ENCODE measurements at places on chromosomes 4 and X.
A peak's percentile ranks its signal among the peaks of the same experiment; 100 is the strongest.

GRCh38 chrX:30275498-30275897 lies 28.6 kb downstream of the MAGEB1 start:
- DNase-seq = no peak

DNA sequence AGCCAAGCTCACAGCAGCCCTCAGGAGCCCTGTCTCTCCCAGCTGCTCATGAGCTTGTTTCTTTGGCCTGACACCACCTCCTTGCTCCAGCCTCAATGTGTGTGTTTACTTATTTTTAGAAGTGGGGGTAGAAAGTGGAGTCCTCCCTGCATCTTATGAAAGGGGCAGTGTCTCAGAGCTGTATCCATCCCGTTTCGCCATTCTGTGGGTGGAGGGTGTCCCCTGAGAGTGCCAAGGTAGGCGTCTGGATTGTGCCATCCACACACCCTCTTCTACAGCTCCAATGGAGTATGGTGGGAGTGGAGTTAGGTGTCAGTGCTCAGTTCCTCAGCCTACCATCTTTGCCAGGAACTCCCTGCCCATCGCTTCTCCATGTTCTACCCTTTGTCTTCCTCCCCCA lies 8.3 kb downstream of the SPON2 start:
- DNase-seq = no peak

- no peak for DNase-seq
Measured at GRCh38 chr4:102533904-102534303, 32.7 kb downstream of the NFKB1 start.

GRCh38 chrX:10902001-10902400 lies 209.1 kb upstream of the HCCS start:
- no peak for DNase-seq

- no peak for DNase-seq
Measured at GRCh38 chrX:276581-277201, 4.5 kb upstream of the PLCXD1 start.

DNA sequence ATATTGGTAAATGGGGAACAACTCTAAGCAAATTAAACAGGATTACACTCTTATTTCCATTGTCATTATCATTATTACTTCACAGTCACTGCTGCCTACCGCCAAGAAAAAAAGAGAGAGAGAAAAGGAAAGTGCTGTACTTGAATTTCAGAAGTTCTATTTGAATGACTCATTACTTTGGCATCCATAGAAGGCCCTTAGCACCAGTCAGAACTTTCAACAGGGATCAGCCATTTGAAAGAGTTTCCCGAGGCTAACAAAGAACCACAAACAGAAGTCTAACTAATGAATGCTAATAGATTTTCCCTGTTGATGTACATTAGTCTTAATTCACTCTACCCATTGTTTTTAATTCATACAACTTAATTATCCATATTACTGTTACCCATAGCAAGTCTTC lies 116.3 kb downstream of the SHROOM4 start:
- no peak for DNase-seq

- no peak for DNase-seq
Measured at GRCh38 chr4:114137984-114138383, 158.5 kb upstream of the ARSJ start.

GRCh38 chrX:72102760-72103159 lies 29.0 kb downstream of the RTL5 start:
- DNase-seq = no peak

GRCh38 chr4:36123906-36124305 lies 120.4 kb downstream of the ARAP2 start:
- DNase-seq = no peak

DNA sequence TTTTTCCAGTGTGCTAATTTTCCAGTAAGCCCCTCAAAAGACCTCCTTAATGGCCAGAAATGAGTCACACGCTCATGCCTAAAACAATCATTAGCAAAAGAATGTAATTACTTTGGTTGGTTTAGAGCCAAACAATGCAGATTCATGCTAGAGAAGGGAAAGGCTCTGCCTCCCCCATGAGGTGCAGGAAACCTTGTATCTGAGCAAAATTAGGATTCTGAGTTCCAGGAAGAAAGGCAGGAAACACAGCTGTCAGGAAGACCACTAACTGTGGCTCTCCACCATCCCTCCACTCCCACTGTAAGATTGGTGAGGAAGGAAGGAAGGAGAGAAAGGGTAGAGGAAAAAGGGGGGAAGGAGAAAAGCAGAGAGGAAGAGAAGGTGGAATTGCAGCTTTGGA lies 104.9 kb upstream of the DHX15 start:
- DNase-seq = no peak

GRCh38 chr4:151624626-151625565 lies 135.9 kb downstream of the GATB start:
- no peak for DNase-seq

- DNase-seq = no peak
Measured at GRCh38 chr4:128107766-128108165, 46.7 kb downstream of the LARP1B start.

DNA sequence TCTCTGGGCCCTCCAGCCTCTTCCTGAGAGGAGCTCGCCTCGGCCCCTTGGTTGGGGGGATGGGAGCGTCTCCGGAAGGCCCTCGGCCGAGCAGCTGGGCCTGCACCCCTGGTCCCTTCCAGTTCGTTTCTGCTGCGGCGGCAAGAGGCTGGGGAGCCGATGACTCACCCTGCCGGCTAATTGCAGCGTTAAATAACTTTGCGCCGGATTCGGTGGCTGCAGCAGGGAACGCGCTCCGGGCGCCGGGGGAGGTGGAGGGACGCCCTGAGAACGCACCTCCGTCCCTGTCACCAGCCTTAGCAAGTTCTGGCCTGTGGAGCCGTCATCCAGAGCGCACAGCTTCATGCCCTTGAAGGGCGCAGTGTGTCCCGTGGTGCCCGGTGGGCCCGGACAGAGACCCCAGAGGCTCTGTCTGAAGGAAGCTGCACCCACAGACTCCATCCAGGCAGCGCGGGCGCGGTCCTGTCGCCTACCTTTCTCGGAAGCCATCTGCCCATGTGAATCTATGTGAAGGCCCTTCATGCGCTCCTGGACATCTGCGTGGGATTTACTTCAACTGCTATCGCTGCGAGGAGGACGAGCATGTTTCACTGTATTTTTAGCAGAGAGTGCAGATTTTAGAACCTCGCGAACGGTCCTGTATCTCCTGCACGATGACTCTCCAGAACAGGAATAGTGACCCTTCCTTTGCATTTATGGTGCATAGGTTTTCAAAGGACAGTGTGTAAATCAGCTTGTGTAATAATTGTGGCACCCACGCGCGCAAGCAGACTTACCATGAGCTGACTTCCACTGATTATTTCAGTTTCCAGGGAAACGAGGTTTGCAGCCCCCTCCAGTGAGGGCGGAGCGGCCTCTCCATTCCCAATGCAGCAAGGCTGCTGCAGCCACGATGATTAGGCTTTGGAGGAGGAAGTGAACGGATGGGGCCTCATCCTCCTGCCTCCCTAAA lies 1.7 kb upstream of the TMEM271 start:
- DNase-seq = no peak

- no peak for DNase-seq
Measured at GRCh38 chrX:131826572-131826971, 196.5 kb upstream of the STK26 start.

GRCh38 chr4:124282301-124282898 lies 430.1 kb downstream of the ANKRD50 start:
- no peak for DNase-seq

DNA sequence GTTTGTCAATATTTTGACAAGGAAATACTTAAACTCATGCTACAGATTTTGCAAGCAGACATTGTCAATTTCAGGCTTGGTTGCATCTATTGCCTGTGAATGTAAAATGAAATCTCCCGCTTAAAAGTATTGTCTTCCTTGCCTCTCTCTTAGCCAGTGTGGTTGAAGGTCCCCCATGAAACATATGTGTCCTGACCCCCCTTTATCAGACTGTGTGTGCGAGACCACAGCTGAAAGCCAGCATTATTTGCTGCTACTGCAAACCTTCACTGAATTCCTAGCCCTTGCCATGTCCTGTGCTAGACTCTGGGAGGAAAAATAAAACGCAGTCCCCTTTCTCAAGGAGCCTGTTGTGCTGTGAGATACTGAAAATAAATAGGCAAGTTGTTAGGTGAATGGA lies 16.6 kb upstream of the CLNK start:
- DNase-seq = no peak

DNA sequence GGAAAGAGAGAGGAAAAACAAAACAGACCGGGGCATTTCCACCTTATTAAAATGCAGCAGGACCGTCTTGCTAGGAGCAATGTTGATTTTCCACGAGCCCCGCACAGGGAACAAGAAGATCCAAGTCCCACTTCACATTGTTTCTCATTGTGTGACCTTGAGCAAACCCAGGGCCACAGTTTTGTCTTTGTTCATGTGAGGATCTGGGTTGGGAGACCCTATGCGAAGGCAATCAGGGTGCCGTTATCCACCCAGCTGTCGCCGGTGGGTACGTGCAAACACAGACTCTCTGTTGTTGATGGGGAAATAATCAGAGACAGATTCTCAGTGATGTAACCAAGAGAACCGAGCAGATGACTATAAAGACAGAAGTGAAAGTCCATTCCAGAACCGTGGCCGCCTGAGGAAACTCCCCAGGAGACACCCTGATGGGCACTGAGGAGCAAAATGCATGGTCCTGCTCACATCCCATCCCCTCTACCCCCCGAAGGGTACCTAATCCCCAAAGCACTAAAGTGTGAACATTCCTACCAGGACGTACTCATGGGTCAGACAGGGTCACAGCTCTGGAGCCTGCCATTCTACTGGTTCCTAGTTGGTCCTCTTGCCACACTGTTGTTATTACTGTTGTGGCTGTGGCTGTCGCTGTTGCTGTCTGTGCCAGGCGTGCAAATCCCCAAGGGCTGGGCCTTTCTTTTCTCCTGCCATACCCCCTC lies 102.7 kb upstream of the RBPJ start:
- peak; percentile 32 for DNase-seq

DNA sequence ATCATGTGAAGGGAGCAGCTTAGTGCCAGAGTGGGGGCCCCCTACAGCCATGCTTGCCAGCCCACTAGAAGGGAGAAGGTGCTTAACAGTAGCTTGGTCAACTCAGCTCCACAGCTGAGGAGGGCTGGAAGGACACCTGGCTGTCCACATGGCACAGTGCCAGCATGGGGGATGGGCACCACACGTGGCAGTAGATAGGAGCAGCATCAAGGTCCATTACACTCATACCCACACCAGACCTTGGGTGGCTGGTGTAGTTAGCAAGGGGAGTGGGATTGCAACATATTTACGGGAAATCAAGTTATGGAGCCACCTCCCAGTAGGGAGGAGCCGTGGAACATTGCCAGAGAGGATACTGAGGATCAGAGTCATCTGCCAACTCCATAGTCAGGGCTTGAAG lies 37.9 kb upstream of the SLC4A4 start:
- DNase-seq = no peak

Data from bone marrow (tissue), 2 donors.